Mesothelial cell of epicardium (in vitro differentiated cells): ENCODE measurements at places on chromosomes 13 and 19.
A peak's percentile ranks its signal among the peaks of the same experiment; 100 is the strongest.

DNA sequence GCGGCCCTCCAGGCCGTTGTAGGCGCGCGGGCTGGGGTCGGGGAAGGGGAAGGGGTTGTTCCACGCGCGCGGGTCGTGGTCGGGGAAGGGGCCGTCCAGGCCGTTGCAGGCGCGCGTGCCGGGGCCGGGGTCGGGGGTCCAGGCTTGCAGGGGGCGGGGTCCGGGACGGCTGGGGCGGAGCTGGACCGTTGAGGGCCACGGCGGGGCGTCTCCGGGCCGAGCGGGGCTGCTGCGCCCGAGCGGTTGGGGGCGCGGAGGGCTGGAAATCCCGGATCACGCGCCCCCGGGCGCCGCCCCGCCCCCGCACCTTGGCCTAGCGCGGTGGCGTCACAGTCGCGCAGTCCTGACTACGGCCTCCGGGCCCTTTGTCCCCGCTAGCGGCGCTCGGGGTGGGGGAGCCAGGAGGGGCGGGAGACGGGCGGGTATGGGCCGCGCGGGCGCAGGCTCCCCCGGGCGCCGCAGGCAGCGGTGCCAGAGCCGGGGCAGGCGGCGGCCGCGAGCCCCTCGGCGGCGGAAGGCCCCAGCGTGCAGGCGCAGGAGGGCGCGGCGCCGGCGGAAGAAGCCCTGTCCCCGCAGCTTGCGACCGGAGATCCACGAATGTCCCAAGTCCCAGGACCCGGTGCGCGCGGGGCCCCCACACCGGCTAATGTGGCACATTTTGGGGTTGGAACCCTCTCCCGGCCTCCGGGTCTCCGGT is 665 bp downstream of the GPX4 start:
- H3K4me1 ChIP-seq: peaks cover 28% of the 10 kb centered on the region
- no peaks in the 10 kb centered on the region for H3K36me3 ChIP-seq
- H3K27ac ChIP-seq: peak overlapping the region; percentile 82
- DNase-seq: peak; percentile 78
- no peaks in the 10 kb centered on the region for H3K27me3 ChIP-seq
- peak overlapping the region; percentile 71 for H3K4me3 ChIP-seq

GRCh38 chr13:85419611-85420010 is 379.6 kb downstream of the SLITRK6 start:
- H3K27me3 ChIP-seq: no peaks in the 10 kb centered on the region
- no peak overlapping the region for H3K27ac ChIP-seq
- no peak overlapping the region for H3K4me3 ChIP-seq
- DNase-seq: no peak

DNA sequence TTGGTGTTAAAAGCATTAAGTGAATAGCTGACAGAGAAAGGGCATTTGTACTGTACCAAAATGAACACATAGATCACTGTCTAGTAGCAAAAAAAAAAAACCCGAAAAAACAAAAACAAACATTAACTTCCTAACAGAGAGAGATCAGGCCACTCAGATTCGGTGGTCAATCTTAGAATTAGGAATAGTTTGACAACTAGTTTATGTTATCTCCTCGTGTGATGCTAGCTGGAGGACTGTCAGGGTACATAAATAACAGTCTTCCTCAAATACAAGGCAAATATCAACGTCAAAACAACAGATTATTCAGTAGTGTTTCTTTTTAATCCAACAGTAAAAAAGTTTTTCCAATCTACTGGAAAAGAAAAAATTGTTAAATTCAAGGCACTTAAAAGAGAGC is 1.7 kb downstream of the ZMYM5 start:
- peak overlapping the region; percentile 98 for H3K4me3 ChIP-seq
- H3K27ac ChIP-seq: peak overlapping the region; percentile 99
- no peak for DNase-seq
- no peaks in the 10 kb centered on the region for H3K27me3 ChIP-seq
- peaks cover 14% of the 10 kb centered on the region for H3K36me3 ChIP-seq

DNA sequence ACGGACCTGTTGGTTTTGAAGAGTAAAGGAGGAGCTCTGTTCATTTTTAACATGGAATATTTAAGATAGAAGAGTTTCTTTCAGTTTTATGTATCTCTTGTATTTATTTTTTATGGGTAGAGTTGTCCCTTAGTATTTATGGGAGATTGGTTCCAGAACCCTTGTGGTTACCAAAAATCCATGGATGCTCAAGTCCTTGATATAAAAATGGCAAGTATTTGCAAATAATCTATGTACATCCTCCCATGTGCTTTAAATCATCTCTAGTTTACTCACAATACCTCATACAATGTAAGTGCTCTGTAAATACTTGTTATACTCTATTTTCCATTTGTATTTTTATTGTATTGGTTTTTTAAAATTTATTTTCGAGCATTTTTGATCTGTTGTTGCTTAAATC is 63.1 kb downstream of the TM9SF2 start:
- peaks cover 42% of the 10 kb centered on the region for H3K36me3 ChIP-seq
- no peak overlapping the region for H3K4me3 ChIP-seq

- H3K4me1 ChIP-seq: no peaks in the 10 kb centered on the region
- H3K27me3 ChIP-seq: no peaks in the 10 kb centered on the region
- H3K27ac ChIP-seq: no peak overlapping the region
- H3K4me3 ChIP-seq: no peak overlapping the region
- no peaks in the 10 kb centered on the region for H3K36me3 ChIP-seq
Measured at GRCh38 chr13:101869553-101869952, 417.1 kb downstream of the ITGBL1 start.

- no peak overlapping the region for H3K27ac ChIP-seq
- no peaks in the 10 kb centered on the region for H3K4me1 ChIP-seq
- H3K4me3 ChIP-seq: no peak overlapping the region
- peaks cover 2% of the 10 kb centered on the region for H3K27me3 ChIP-seq
- H3K36me3 ChIP-seq: no peaks in the 10 kb centered on the region
Measured at GRCh38 chr19:32294871-32295438, 50.5 kb upstream of the ZNF507 start.

DNA sequence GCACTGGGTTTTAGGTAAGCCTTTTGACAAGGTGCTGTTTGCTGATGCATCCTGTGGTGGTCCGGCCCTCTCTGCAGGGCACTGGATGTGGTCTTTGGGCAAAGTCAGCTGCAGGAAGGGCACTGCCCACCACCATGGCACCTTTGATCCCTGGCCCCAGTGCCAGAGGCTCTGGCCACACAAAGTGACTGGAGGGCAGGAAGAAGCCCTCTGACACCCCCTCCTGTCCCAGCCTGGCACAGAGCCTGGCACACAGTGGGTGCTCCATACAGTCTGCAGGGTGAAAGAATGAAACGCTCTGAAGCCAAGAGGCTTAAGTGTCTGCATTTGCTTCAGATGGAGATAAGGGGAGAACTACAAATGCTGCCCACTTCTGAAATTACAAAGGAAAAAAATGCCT is 47.6 kb upstream of the CNMD start:
- no peaks in the 10 kb centered on the region for H3K27me3 ChIP-seq
- no peak overlapping the region for H3K27ac ChIP-seq
- no peak overlapping the region for H3K4me3 ChIP-seq
- H3K4me1 ChIP-seq: peaks cover 8% of the 10 kb centered on the region
- H3K36me3 ChIP-seq: no peaks in the 10 kb centered on the region

DNA sequence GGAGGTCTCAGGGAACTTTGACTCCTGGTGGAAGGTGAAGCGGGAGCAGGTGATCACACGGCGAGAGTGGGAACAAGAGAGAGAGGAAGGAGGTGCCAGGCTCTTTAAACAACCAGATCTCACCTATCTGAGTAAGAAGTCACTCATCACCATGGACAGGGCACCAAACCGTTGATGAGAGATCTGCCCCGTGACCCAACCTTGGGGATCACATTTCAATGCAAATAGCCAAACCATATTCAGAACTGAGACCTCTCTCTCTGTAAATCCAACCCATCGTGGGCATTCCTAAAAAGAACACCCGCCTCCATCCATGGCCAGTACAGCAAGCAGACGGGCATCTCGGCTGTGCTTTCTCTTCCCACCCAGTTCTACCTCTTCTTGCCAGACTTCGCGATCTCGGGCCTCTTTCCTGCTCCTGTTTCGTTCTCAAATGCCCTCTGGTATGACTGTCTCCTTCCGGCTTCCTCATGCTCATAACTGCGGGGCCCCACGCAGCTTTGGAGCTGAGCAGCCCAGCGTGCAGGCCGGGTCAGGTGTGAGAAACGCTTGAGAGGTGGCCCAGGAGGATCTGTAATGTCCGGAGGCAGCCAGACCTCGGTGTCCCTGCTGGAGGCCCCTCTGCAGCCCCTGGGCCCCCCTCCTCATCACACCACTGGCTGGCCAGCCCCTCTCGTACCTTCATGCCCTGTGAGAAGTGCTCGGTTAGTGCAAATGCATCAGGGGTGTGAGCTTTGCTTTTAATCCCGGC is 97.0 kb upstream of the GPR183 start:
- peaks cover 18% of the 10 kb centered on the region for H3K27me3 ChIP-seq
- H3K27ac ChIP-seq: no peak overlapping the region
